ENCODE measurements at places on chromosomes 3 and 15.

GRCh38 chr3:171459137-171459941, 866 bp downstream of the TNIK start:
- peak; percentile 46 for DNase-seq

GRCh38 chr15:99993262-99993661, 260.0 kb upstream of the LYSMD4 start:
- no peak for DNase-seq

- peak; percentile 87 for DNase-seq
Measured at GRCh38 chr3:133644768-133645167, 17.0 kb downstream of the TOPBP1 start.

GRCh38 chr3:11120091-11120805, 34.0 kb upstream of the HRH1 start:
- DNase-seq: peak; percentile 92

GRCh38 chr3:119227070-119227850, 13.4 kb downstream of the B4GALT4 start:
- DNase-seq: no peak

- no peak for DNase-seq
Measured at GRCh38 chr3:123180791-123181190, 21.0 kb upstream of the SEC22A start.

DNA sequence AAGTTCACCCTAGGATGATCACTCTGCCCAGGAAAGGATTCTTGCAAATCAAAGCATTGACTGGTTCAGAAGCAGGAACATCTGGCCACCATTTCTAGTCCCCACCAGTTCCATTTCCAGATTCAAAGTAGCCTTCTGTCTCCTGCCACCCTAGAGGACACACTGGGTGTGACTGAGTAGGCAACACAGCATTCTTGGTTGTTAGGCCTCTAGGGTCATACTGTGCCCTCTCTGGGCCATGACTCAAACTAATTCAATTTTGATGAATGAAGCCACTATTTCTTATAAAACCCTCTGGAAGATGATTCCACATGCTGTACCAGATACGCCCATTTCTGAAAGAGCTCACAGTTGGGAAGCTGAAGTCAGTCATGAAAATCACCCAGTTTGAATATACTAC, 69.7 kb downstream of the WDR76 start:
- DNase-seq: no peak

- DNase-seq: no peak
Measured at GRCh38 chr3:182644790-182645433, 148.4 kb upstream of the ATP11B start.

GRCh38 chr15:37693926-37694325, 240.5 kb upstream of the TMCO5A start:
- DNase-seq: no peak

- no peak for DNase-seq
Measured at GRCh38 chr3:114527036-114527644, 233.3 kb downstream of the TIGIT start.

GRCh38 chr3:43923104-43923882, 232.6 kb downstream of the ABHD5 start:
- DNase-seq: no peak

DNA sequence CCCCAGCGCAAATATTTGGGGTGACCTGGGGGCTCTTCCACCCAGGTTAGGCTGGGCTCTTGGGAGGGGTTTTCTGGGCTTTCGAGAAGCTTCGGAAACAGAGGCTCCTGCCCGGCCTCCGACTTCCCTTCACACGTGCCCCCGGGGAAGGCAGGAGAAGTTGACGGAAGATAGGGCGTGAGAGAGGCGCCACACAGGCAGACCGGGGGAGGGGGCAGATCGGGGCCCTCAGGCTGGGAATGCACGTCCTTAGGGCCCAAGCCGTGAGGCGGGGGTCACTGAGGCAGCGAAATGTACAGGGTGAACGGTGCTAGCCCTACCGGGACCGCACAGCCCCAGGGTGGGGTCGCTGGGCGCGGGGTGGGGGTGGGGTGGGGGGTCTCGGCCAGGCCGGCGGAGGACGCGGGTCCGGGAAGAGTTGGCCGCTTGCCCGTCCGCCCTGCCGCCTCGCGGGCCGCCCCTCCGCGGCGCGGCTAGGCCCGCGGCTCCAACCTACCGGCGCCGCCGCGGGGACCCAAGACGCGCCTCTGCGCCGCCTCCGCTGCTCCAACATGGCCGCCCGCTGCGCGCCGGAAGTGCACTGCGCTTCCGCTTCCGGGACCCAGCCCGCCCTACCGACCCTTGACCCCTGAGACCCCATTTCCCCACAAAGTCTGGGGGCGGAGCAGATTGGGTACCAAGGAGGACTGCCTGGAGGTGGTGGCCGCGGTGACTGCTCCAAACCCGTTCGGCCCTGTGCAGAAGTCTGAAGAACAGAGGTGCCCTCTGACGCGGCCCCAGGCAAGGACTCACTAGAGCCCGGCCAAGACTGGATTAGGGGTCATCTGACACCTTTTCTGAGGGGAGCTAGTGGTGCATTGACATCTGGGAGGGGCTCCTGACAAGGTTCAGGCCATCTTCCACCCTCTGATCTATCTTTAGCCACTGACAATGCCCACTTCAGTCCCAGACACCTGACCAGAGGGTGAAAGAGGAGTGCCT, at the start of gene CCDC71:
CCDC71 (minus strand) TSS at position 561 of the 981 bp plus-strand sequence. CDS start 2,123 bp downstream, outside the sequence.
- DNase-seq: peak; percentile 59

DNA sequence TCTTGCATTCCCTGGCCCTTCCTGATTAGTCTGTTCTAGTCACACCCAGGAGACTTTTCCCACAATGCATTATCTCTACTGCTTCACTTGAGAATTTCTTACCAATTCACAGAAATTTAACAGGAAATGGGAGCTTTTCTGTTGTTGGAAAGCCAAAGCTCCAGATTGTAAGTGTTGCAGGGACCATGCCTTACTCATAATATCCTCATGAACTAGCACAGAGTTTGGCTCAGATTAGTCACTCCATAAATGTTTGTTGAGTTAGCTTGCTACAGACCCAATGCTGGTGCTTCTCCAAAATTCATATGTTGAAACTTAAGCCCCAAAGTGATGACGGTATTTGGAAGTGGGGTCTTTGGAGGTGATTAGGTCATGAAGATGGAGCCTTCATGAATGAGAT, 232.6 kb downstream of the GAP43 start:
- peak; percentile 27 for DNase-seq

GRCh38 chr3:17243621-17244020, 358.9 kb downstream of the PLCL2 start:
- no peak for DNase-seq

GRCh38 chr15:67906382-67906781, 66.5 kb upstream of the RNU6-1 start:
- DNase-seq: no peak

GRCh38 chr3:139705631-139706030, 27.9 kb upstream of the NMNAT3 start:
- no peak for DNase-seq

DNA sequence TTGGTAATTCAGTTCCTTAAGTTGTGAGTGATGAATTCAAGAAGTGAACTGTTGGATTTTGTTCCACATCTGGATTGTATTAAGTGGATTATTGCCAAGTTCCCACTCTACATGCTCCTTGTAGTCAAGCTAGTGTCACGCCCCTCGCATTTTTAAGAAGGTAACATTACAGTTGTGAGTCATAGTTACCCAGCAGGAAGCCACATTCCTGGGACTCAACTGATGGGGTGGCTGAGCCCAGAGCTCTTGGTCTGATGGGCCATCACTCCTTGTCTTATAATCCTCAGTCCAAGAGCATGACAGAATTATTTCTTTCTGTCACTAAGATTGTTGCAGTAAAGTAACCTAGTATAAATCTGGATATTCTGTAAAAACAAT, 102.7 kb downstream of the PTPRG start:
- peak; percentile 98 for DNase-seq

GRCh38 chr3:58206406-58207011, 4.3 kb downstream of the DNASE1L3 start:
- DNase-seq: peak; percentile 29

DNA sequence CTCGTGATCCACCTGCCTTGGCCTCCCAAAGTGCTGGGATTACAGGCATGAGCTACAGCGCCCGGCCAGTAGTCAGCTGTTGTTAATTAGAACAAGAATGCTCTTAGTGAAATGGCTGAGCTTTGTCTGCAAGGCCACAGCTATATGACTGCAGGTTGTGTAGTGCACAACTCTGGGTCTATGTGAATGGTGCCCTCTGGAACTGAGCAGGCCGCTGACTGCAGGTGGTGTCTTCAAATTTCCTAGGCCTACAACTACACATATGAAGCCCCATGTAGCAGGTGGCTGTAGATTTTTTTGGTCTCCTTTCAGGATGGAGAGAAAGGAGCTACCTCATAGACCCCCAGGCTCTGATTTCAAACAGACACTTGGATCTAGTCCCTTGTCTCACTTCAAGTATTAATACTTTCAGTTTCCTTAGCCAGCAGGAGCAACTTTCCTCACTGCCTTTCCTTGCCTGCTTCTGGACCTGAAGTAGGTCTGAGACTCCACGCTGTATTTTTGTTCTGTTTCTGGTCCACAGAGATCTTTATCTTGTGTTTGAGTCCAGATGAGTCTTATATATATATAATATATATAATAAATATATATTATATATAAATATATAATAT, 86.9 kb downstream of the C3orf80 start:
- DNase-seq: no peak

DNA sequence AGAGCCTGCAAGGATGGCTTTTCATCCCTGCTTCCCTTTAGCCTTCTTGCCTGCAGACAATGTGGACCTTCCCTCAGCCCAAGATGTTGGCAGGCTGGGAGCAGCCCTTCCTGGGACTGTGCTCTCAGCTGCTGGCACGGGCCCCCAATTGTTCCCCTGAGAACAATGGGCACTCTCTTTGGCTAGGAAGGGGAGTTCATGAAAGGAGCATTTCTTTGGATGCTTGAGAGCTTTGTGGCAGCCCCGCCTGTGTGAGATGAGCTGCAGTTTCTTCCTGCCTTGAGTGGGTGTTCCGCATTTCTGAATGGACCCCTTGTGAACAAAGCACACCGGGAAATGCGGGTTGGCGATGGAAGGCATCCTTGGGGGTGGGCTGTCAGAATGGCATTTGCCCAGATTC, 35.0 kb upstream of the BSN start:
- no peak for DNase-seq

- DNase-seq: peak; percentile 25
Measured at GRCh38 chr15:71547011-71547410, 263.3 kb upstream of the NR2E3 start.

- no peak for DNase-seq
Measured at GRCh38 chr3:193310914-193311723, 67.4 kb downstream of the ATP13A5 start.

DNA sequence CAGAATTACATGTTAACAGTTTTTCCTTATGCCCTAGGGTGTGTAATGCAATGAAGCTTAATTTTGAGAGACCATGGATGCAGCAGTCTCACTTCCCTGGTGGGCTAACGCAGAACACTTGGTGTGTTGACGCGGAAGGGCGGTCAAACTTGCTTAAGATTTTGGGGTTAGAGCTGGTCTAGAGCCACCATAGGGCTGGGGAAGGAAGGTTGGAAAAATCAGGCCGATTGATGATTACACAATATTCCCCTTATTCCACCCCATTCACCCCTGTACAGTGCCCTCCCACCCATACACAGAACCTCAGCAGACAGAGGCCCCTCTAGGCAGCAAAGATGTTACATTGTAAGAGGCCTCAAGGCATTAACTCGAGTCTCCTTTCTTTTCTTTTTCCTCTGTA, 24.3 kb downstream of the VGLL4 start:
- no peak for DNase-seq

DNA sequence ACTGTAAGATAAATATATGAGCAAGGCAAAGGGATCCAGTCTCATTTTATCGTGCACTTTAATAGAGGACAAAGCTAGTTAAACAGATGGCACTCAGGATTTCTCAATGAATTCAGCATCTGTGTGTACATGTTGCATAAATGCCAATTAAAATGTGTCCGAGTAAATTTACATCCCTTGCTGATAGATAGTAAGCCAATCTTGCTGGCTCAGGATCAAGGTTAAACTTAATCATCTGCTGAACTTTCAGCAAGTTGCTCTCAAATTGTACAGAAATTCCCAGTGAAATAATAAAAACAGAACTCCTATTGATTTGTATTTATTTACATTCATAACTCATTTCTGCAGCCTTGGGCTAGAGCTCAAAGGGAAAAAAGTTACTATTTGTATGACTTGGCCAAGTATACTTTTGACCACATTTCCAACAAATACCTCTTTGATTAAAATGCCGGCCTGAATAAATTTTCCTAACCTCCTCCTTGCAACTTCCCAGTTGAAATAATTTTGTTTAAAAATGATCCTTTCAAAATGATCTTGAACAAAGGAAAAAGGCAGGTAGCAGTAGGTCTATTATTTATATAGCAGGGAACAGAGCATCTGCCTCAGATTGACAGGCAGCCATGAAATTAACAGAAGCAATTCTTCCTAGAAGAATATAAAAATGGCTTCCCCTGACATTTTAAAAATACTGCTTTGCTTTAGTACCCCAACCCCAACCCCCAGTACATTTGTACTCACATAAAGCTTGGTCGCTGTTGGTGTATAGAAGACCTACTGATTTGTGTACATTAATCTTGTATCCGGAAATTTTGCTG, 1001.9 kb downstream of the ROBO1 start:
- DNase-seq: no peak

GRCh38 chr3:112654492-112654891, 13.5 kb upstream of the CCDC80 start:
- DNase-seq: no peak

DNA sequence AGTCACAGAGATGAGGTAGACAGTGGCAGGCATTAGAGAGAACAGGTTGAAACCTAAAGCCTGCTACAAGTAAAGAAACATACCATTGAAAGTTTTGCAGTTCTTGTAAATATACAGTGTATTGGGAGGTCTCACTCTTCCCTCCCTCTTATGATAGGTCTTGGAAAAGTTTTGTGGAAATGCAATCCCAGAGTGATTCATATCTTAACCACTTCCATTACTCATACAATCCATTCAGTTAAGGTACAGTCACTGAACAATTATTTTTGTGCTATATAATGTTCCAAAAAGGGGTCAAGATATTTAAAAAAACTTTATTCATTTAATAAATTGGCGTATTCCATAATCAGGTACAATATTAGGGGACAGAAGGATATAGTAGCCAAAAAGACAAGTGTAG, 737.7 kb upstream of the ALCAM start:
- DNase-seq: peak; percentile 83

DNA sequence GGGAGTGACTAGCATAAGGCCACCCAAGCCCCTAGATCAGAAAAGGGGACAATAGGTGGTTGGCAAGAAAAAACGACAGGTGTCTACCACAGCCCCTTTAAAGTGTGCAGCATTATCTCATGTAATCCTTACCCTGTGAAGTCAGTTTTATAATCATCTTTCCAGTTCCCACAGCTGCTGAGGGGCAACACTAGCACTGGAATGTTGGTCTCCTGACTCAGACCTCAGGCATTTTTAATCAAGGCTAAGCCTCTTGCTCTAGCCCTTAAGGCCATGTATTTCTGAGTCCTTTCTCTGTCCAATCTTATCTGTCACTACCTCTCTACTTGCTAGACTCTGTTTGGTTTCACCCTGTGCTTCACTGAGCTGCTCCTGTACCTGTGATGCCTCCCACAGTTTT, 171.7 kb downstream of the TLE3 start:
- peak; percentile 3 for DNase-seq

GRCh38 chr3:133944641-133945380, 49.1 kb upstream of the RAB6B start:
- peak; percentile 95 for DNase-seq
